COR-L47 (cell line): ENCODE measurements at places on chromosomes 5 and 9.

GRCh38 chr9:98038958-98039357 lies 17.6 kb upstream of the NANS start:
- no peak for DNase-seq

DNA sequence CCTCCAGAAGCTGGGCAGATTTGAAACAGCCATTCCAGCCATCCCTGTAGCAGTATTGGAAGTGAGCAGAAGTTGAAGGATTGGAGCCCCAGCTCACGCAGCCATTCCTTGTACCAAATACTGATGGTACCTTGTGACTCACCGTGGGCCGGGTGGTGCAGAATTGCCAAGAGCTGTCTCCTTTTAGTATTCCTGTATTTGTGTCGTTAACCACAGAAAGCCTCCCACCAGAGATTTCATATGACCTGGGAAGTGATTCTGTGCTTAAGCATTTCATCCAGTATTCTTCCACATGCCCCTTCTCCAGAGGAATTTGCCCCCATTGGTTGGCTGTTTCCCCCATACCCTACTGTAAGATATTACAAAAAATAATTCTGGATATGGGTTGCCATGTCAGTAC lies 17.7 kb upstream of the TLX3 start:
- DNase-seq, result no peak

GRCh38 chr9:20940447-20941173 lies 90.8 kb downstream of the HACD4 start:
- no peak for DNase-seq

DNA sequence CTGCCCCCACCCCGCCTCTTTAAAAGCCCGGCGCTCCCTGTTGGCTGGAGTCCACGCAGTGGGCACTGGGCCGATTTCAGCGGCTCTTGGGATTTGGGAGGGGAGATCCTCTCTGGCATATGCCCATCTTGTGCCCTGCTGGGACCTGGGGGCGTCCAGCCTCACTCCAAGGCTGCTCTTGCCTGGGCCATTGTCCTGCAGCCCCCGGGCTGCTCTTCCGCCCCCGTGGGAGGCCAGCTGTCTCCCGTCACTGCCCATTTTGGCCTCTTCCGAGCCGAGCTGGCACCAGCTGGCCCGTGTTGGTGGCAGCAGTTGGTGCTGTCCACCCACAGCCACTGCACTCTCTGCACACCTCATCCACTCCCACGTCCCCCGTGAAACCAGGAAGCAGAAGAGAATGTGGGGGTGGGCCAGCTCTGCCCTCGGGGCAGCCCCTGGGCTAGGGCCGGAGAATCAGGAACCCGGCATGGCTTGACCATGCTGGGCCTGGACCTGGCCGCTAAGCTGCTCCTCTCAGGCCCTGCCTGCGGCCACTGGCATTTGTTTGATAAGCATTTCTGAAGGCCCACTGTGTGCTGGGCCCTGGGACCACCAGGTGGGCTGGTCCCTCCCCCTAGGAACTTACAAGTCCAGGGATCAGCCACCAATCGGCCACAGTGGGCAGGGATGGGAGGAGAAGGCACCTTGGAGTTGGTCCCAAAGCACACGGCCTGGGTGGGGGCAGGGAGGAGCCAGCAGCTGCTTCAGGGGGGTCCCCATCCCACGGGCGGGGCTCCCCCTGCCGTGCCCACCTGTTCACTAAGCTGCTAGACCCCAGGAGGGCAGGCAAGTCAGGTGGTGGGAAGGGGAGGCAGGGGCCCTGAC lies 2.2 kb downstream of the C8G start:
- DNase-seq, result no peak

DNA sequence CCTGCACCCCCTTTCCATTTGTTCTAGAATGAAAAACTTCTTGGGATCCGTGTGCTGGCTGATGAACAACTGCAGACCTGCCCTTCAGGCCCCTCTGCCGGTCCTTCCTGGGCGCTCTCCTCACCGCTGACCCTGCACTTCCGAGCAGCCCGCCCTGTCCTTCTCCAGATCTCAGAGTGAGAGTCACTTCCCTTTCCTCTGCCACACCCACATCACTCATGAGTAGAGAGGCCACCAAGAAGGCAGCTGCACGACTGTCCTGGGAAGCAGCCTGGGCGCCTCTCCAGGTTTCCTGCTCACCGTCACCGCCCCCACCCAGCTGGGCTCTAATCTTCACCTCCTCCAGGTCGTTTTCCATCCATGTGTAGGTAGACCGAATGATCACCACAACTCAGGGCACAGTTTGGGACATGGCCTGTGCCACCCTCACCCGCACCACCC lies 35.0 kb upstream of the NSMF start:
- no peak for DNase-seq

GRCh38 chr9:117480253-117480652 lies 65.4 kb upstream of the ASTN2 start:
- no peak for DNase-seq

GRCh38 chr5:54909911-54910870 lies 75.2 kb downstream of the ESM1 start:
- DNase-seq, result no peak

DNA sequence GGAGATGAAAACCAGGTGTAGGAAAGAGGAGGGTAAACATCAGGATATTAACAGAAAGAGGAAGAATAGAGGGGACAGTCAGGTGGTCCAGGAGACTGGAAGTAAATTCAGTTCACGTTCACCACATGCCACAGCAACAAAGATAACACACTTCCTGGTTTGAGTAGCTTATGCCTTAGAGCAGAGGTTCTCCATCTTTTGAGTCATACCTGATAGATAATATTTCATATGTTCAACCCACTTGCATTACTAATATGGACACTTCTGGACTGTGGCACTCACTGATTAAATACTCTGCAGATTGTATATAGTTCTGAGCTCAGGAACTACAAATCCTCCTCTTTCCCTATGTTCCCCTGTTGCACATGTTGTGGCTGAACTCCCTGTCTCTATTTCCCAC lies 179.9 kb upstream of the NR3C1 start:
- no peak for DNase-seq

DNA sequence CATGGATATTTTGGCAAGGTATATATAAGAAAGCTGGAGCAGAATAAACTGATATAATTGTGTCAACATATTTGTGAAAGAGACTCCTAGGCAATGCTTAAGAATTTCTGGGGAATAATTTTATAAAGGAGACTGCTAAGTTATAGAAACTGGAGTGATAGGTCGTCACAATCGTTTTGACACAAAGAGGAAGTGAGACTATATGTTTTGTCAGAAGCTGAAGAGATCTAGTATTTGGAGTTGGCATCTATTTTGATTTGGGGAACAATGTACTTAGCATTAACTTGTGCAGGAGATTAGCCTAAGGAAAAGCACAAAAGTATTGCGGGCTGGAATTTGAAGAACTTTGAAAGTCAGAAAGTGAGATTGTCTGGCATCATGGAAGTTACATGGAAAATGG lies 582.5 kb downstream of the TAF11L14 start:
- DNase-seq, result no peak

- DNase-seq, result no peak
These were observed 902 bp downstream of the TMED9 start for GRCh38 chr5:177592905-177593304.

- DNase-seq, result no peak
These were observed 19.3 kb upstream of the ORM1 start for GRCh38 chr9:114303571-114303970.

GRCh38 chr5:16520841-16521240 lies 55.2 kb upstream of the ZNF622 start:
- no peak for DNase-seq

- DNase-seq, result no peak
These were observed 32.7 kb downstream of the DMGDH start for GRCh38 chr5:79036769-79037168.

GRCh38 chr9:18359335-18359734 lies 114.6 kb upstream of the ADAMTSL1 start:
- no peak for DNase-seq

- no peak for DNase-seq
These were observed 33.0 kb downstream of the ARHGEF37 start for GRCh38 chr5:149614034-149614907.
